ENCODE measurements at places on chromosomes 2 and 18.

GRCh38 chr2:63300835-63301234 lies 250.2 kb downstream of the OTX1 start:
- DNase-seq, result no peak

DNA sequence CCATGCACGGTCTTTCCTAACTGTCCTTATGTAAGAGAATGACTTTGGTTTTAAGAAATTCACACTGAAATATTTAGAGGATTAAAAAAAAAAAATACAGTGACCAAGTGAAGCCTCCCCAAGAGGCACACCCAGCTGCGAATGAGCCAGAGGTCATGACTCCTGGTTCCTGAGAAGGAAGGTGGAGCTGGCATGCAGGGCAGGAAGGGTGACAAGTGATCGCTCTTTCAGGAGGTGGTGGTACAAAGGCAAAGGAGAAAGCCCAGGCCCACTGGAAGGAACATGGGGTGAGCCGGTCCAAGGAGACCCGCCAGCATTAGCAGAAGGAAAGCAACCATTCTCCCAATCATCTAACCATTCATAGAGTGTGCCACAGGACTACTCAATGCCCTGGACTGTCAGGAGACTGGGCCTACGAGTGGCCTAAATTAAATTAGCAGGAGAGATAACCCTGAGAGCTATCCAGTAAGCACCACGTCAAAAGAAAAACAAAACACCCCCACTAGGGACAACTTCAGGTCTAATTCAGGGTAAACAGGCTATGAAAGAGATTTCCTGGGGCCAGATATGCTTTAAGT lies 7.8 kb downstream of the INO80C start:
- DNase-seq, result no peak

- no peak for DNase-seq
Observed at GRCh38 chr2:240878341-240878936, 9.8 kb downstream of the AGXT start.

DNA sequence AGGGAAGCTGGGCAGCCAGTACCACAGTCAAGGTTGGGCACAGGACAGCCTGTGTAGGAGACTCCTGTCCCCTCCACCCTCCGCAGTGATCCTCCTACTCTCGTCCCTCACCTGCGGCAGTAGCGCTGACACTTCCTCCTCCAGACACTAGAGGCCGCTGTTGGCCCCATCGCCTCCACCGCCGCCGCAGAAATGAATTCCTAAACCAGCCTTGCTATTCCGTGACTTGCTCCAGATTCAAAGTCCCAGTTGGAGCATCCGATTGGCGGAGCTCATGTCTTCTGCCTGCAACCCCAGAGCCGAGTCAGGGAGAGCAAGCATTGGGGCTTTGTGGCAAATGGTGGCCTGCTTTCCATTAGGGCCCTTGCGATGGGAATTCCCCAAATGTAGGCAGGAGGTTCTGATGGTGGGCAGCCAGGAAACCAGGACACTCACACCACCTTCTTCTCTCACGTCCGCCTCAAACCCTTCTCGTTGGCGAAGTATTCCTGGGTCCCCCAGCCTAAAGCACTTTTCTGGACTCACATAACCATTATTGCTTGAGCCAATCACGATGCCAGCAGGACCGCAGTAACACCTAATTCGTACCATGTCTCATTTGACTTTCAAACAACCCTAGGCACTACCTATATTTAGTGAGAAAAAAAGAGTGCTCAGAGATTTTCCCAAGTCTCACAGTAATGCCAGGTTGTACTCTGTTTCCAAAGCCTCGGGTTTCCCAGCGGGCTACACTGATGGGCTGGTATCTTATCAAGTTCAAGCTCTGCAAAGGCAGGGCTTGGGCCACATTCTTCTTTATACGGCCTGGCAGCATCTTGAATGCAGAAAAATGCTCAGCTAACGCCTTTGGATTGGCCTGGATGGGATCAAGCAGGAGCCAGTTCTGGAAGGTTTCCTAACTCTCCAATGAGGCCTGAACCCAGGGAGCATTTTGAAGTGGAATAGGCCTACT lies 1.2 kb upstream of the DNAJB2 start:
- peak; percentile 90 for DNase-seq

DNA sequence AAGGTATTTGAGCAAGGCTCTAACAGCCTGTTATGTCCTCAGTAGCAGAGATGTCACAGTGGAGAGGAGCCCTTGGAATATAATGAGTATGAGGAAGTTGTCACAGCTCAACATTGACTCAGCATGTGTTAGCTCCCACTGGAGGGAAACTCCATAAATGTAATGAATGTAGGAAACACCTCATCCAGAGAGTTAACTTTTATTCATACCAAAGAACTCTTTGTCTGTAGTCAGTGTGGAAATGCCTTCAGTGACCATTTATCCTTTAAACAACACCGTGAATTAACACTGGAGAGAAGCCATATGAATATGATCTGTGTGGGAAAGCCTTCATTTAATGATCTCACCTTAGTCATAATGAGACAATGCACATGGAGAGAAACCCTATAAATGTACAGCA lies 59.7 kb downstream of the CYP1B1 start:
- DNase-seq, result no peak

GRCh38 chr2:231900486-231900942 lies 25.7 kb downstream of the NPPC start:
- peak; percentile 88 for DNase-seq

DNA sequence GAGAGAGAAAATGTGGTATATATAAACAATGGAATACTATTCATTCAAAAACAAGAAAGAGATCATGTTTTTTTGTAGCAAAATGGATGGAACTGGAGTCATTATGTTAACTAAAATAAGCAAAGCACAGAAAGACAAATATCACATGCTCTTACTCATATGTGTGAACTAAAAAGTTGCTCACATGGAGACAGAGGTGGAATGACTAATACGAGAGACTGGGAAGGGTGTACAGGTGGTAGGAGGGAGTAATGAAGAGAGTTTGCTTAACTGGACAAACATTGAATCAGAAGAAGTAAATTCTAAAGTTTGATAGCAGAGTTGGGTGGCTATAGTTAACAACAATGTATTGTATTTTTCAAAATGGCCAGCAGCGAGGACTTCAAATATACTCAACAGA lies 1080.7 kb upstream of the CHAC2 start:
- DNase-seq, result no peak

DNA sequence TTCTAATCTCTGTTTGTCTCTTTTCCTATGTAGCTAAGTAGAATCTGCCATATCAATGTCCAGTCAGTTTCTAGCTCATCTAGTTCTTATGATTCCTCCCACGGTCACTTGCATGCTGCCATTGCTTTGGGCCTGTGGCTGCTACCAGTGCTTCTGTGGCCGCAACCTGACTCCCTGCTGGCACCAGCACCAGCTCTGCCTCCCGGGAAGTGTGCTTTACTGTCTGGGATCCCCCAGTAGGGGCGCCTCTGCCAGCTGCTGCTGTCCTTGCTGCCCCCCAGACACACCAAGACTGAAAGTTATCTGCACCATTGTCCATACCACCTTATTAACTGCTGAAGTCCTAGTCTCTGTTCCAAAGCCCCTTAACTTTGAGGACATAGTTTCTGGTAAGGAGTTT lies 56.3 kb downstream of the RAPGEF4 start:
- DNase-seq, result no peak

DNA sequence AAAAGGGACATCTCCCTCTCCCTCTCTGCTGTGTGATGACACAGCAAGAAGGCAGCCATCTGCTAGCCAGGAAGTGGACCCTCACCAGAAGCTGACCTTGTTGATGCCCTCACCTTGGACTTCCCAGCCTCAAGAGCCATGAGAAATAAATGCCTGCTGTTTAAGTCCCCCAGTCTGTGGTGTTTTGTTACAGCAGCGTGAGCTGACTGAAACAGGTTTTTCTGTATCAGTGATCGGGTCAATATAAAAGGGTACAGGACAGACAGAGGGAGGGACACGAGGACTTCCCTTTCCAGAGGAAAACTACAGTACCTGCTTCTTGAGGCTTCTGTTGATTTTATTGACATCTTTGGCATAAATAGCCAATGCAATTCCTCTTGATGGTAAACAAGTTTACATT lies 510.3 kb upstream of the CHAC2 start:
- no peak for DNase-seq

GRCh38 chr2:217244815-217245214 lies 385.0 kb upstream of the TNP1 start:
- DNase-seq, result no peak

- no peak for DNase-seq
Observed at GRCh38 chr2:177520324-177520723, 127.8 kb downstream of the AGPS start.

DNA sequence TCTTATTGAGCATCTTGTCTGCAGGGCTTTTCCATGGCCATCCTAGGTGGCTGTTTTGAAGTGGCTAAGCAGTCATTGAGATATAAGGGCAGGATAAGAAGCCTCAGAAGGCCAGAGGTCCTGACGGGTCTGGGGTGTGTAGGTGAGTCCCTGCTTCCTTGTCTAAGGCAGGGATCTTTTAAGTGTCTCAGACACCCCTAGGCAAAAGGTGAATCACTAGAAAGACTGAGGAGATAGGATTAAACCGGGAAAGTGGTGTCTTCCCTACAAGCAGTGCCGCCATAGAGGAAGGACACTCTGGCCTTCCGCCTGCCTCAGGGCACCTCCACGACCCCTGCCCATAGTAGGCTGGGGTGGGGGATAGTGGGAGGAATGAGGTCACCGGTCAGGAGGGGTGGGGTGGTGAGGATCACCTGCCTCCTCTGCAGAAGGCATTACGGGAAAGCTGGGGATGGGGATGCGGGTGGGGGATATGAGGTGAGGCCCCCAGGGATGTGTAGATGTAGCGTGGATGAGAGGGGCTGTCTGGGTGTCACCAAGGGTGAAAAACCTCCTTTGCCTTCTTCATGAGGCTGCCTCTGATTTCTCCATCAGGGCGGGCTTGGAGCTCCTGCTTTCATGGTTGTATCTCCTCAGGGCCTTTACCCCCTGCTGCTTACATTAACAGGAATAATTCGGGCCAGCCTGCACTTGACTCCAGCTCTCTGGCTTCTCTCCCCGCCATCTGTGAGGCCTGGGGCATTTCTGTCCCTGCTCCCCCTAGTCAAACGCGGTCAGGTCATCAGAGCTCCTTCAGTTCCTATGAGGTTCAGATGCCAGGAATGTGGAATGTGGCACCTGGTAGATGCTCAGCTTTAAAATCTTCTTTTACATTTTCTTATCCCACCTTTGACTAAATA lies 244.0 kb downstream of the DYSF start:
- DNase-seq, result no peak

GRCh38 chr2:8576525-8577167 lies 105.2 kb upstream of the ID2 start:
- DNase-seq, result peak; percentile 69

DNA sequence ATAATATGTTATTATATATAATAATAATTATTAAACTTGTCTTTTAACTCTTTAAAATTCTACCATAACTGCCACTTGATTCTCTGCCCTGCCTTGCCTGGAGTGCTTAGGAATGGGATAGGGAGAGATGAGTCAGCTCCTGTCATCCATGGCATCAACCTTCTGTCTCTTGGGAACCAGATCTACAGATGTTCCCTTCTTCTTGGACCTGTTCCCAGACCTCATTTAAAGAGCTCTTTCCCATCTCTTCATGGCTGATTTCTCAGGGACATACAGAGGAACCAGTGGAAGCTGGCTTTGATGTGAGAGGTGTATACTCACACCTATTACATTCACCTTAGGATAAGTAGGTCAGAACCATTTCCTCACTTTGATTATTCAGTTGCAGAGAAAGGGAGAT lies 155.3 kb upstream of the MYO3B start:
- no peak for DNase-seq

DNA sequence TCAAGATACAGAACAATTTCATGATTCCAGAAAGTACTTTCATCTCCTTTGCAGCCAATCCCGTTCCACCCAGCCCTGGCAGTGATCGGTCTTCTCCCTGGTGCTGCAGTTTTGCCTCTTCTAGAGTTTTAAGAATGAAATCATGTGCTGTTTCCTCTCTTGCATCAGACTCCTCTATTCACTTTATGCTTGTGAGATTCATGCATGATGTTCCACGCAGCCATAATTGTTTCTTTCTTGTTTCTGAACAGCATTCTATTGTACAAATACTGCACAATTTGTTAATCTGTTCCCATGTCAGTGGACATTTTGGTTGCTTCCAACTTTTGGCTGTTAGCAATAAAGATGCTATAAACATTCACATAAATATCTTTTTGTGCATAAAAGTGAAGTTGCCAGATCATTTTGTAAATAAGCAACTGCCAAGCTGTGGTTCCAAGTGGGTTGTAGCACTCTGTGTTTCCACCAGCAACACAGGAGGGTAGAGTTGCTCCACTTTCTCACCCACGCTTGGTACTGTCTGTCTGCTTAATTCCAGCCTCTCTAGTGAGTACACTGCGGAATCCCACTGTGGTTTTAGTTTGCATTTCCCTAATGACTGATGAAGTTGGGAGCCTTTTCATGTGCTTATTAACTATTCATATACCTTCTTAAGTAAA lies 104.5 kb downstream of the TWIST2 start:
- DNase-seq, result no peak

DNA sequence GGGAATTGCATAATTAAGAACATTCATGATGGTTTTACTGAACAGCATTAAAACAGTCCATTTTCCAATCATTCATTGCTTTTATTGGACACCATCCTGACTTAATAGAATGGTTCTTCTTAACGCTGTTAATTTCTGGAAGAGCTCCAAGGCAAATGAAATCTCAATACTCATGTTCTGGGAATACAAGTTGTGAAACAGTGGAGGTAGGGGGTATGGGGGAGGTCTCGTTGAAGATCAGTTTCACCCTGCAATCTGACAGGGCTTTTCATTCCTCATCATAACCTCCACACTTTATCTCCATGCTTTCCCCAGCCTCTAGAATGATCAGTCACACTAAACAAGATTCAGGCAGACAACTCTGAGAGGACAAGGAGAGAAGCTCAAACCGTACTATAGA lies 113.6 kb downstream of the ETAA1 start:
- no peak for DNase-seq

- DNase-seq, result no peak
Observed at GRCh38 chr18:58161659-58162058, 117.6 kb downstream of the NEDD4L start.

DNA sequence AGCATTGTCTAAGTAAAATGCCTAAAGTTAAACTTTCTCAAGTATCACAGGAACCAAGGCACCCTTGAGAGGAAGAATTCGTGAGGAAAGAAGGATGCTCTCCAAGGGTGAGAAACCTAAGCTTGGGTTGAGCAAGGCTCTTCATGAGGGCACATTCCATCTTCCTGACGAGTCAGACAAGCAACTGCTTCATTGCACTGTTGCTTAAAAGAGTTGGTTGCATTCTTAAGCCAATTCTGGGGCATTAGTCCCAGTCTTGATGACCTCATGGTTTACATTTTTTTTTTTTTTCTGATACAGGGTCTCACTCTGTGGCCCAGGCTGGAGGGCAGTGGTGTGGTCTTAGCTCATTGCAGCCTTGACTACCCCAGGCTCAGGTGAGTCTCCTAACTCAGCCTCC lies 237.5 kb downstream of the ACTR3 start:
- no peak for DNase-seq

- peak; percentile 88 for DNase-seq
Observed at GRCh38 chr2:28134262-28134812, 243.8 kb downstream of the BABAM2 start.

DNA sequence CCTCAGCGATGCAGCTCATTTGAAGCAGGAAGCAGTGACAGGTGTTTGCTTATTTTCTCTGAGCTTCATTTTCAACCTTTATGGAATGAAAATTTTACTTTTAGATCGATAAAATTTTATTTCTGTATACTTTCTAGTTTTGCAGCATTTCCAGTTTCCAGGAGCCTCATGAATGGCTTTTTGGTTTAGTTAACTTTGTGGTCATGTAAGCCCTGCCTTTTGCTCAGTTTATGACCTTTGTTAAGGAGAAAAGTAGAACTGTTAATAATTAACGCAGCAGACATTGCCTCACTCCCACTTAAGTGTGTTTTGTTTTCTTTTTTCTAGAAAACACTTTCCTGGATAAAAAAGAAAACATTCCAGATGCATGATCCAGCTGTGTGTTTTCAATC lies 4.4 kb upstream of the FARP2 start:
- no peak for DNase-seq

GRCh38 chr2:190993292-190993643 lies 20.7 kb downstream of the STAT1 start:
- DNase-seq, result no peak

Data from Peyer's patch (tissue), 4 donors.